ENCODE measurements at places on chromosomes 2 and 18. TPM values are rescaled to one million over a fixed set of nuclear protein-coding genes. Genes with fewer than 3 reads are reported as not detected.

GRCh38 chr18:76522122-76522503 lies 27.1 kb upstream of the ZNF516 start:
- no peak for DNase-seq

DNA sequence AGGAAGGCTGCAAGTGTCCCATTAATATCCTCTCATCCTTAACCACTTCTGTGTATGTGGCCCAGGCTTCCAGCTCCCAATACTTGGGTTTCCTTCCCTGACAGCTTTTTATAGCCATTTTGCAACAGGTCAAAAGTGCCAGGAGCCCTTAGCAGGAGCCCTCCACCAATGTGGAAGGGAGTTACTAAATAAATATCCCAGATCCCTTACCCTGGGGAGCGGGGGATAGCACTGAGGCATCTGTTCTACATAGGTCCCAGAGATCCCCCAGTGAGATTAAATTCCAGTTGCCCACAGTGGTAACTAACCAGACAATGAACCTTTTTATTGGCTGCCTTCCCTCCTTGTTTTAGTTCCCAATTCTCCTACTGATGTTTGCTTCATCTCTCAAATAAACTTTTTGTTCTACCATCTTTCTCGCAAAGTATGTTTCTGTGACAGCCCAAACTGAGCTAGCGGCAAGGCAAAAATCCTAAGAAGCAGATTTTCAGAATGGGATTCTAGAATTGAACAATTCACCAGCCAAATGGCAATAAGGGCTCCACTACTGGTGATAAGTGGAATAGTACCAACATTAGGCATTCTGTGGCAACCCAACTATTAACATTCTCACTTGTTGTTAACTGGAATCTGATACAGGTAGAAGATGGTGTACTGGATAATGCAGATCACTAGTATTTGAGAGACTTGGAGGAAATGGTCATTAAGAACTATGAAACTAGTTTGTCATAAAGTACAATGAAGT lies 83.9 kb upstream of the MAPRE2 start:
- no peak for DNase-seq

DNA sequence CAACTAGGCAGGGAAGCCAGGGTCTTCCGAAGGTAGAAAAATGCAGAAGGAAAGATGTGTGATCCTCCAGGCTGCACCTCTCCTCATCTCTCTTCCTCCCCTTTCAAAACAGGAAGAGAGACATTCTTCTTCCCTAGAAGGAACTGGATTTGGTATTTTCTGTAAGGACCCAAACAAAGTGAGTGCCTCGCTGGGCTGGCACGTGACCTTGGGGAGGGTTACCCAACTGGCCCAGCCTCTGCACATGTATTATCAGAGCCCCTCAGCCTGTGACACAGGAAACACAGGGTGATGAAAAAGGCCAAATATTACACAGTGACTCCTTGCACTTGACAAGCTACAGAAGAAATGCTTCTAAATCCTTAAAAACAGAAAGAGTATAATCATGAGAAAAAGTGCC lies 2.3 kb downstream of the HJURP start:
- no peak for DNase-seq

- DNase-seq: no peak
These were observed 1192.1 kb downstream of the DPP10 start for GRCh38 chr2:115634578-115634977.

DNA sequence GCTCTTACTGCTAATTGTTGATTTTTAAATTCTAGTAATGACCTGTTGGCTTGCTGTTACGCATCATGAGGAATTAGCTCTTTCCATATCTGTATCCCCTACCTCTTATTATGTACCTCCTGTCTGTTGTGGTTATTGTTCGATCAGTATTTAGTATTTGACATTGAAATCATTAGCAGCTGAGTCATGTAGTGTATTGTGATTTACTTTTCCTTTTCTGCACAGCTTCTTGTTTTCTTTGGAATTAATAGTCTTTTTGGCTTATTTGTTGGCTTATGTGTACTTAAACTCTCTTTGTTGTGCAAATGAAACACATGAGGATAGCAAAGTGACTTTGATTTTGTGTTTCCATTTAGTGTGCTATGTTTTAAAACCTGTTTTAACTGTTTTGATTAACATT lies 4.3 kb downstream of the EPB41L5 start:
- DNase-seq: no peak

GRCh38 chr2:17912266-17912691 lies 33.8 kb downstream of the KCNS3 start:
- DNase-seq: no peak

COLEC11 gene
- 0.35 TPM for total RNA-seq

GRCh38 chr18:34803877-34804400 lies 93.8 kb downstream of the DTNA start:
- DNase-seq: no peak

DNA sequence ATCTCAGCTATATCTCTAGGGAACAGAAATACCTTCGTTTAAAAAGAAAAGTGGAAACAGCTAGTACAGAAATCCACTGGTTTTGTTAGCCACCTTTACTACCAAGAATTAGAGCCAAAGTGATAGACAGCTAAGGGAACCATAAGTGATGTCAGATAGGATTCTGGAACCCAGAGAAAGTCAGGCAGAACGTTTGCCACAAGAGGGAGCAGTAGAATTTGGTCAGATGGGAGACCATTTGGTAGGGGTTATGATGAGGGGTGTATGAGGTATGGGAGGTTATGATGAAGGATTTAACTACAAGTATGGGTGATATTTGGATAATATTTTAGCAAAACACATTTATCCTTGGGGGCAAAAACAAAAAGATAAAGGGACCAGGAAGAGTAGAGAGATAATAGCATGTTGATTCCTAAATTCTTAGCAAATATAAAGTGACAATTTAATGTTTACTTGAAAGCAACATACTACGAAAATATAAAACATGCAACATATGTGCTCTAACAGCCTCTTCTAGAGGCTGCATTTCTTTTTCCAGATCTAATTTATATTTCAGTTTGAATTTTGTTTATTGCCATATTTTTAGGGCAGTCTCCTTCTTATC lies 3.3 kb downstream of the SLC8A1 start:
- no peak for DNase-seq

GRCh38 chr18:59555995-59556659 lies 141.1 kb downstream of the CCBE1 start:
- no peak for DNase-seq

GRCh38 chr18:55579501-55580270 lies 8.3 kb downstream of the TCF4 start:
- DNase-seq: no peak

GRCh38 chr2:144004742-144005141 lies 515.2 kb downstream of the ZEB2 start:
- no peak for DNase-seq

REG3A gene
- not detected for total RNA-seq

DNA sequence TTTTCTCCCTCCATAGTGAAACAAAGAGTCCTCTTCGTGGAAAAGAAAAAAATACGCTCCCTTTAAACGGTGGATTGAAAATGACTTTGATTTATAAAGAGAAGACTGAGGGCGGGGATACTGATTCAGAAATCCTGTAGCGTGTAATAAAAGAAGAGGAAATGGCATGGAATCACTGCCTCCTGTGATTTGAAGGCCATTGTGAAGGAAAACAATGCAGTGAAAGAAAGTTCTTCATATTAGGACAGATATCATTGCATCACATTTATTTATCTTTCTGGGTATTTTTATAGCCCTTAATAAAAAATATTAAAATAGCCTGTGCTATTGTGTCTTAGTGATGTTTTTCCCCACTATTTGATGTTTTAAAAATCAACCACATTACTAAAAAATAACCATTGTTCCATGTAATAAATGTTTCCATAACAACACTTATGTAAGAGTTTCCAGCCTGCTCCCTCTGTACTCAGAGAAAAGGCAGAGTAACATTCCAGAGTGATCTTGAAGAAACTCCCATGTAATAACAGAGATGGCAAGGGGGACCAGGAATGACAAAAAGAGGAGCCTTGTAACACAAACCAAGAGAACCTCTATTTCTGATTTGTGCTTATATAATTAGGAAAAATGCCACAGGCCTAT lies 8.0 kb downstream of the MRPL33 start:
- DNase-seq: no peak

DNA sequence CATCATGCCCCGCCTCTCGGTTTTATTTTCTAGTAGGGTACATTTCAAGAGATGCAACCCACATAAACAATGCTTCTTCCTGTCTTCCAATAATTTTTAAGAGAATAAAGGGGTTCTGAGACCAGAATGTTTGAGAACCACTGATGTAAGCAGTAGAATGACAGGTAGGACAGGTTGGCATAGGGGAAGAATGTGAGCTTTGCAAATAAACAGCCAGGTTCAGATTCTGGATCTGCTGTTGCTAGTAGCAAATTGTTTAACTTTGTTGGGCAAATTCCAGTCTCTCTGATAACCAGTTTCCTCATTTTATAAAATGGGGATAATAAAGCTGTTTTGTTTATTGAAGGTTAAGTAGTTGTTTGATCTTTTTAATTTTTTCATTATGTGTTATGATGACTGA lies 32.8 kb downstream of the SOCS6 start:
- no peak for DNase-seq

DYNAP gene
- not detected for total RNA-seq

DNA sequence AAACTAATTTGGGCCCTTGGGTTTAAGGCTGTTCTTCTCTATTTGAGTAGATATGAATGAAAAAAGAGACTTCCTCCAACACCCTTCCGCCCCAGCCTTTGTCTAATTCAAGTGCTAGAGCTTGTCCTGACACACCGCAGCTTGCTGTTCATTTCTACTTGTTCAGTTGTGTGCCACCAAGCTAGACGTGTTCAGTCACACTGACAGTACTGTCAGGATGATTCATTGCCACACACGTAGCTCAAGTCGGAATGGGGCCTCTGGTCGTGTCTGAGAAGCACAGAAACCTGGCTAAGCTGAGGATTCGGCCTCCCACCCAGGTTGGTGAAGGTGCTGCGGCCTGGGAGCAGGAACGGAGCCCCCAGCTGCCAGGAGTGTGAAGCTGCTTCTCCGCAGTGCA lies 45.6 kb upstream of the INHBB start:
- DNase-seq: no peak

ZNF2 gene
- 7.0 TPM for total RNA-seq

EGR4 gene
- total RNA-seq: not detected

- no peak for DNase-seq
These were observed 144.4 kb upstream of the RNF152 start for GRCh38 chr18:62037012-62037742.

IL36A gene
- total RNA-seq: not detected

DNA sequence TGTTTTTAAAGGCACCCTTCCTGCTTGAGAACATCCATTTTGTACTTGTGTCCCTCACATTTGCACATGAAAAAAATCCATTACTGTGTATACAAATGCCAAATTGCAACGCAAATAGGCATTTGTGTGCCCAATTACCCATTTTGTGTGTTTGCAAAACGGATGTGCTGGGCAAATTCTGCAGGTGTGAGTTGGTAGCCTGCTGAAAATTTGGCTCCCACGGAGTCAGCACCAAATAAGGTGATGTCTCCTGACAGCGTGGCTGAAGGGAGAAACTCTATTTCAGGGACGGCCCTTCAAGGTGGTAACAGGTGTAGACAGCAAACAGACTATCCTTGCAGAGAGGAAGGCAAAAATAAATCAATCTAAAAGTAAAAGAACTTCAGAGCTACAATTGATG lies 661.1 kb downstream of the BCL11A start:
- DNase-seq: no peak

DNA sequence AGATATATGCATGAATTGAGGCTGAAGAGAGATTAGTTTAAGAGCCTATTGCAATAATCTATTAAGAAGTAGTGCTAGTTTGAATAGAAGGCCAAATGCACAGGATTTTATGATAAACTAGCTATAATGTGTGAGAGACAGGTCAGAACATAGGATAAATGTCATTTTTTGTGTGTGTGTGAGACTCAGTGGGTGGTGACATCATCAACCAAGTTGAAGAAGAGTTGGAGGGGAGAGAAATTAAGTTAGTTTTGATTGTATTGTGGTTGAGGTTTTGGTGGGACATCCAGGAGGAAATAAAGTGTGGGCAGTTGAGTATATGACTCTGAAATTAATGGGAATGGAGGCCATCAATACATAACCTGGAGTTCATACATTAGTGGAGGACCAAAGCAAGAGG lies 320.1 kb upstream of the CWC22 start:
- no peak for DNase-seq

DNA sequence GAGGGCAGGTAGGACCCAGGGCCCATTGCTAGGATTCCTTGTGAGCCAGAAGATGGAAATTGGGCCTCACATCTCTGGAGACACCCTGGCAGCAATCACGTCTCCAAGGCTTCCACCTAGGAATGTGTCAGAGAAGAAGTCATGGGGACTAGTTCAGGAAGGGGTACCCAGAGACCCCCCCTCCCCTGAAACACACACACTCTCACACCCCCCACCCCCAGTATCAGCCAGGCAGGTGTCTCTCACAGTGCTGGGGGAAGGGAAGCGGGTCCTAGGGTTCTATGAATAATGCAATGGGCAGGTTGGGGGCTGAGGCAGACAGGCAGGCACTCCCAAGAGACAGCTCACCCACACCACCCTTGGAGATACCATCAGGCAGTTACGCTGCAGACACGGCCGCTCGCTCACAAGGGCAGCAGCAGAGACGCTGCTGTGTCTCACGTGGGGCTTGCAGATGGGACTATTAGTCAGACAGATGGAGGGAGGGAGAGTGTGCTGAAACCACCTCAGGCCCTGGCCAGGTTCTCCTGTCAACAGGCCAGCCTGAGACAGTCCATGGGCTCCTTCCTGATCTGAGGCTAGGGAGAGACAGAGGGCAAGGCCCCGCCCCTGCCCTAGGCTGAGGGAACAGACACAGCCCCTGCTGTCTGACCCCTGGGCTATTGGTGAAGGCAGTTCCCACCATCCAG lies 134.6 kb downstream of the CYP26B1 start:
- no peak for DNase-seq

DNA sequence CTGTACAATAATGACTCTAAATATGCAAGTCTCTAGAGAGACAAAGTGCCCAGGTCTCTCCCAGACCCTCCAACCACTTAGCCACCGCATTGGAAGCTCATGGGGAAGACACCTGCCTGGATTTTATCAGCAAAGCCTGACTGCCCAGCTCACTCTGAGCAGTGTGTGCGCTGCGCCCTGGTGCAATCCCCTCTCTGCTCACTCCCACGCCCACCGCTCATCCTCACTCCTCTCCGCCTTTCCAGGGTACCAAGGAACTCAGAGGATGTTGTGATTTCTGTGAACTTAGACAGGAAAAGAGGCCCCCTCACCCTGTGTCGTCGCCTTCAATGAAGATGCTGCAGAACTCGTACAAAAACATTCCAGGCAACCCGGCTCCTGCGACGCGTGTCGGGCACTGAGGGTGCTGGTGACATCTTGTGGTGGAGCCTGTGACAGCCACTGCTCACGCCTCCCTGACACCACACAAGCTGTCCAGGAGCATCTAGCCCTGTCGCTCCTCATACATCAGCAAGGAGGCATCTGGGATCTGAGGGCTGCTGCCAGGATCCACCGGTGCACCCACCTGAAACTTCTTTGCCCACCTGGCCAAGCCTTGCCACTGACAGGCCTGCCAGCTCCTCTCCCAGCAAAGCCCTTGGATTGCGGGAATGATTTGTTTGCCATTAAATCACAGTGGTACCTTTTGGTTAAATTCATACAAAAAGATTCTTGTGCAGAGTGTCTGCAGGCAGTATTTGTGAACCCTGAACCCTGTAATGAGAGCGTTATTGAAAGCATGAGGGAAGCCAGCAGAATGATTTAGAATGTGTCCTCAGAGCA lies 220.4 kb downstream of the ZNF516 start:
- DNase-seq: no peak

- DNase-seq: peak; percentile 48
These were observed 177.3 kb downstream of the AGAP1 start for GRCh38 chr2:235670974-235671787.

GRCh38 chr2:17422061-17422460 lies 96.2 kb downstream of the RAD51AP2 start:
- DNase-seq: no peak

GRCh38 chr2:136538489-136538888 lies 226.9 kb upstream of the THSD7B start:
- no peak for DNase-seq

- no peak for DNase-seq
These were observed 7.7 kb downstream of the APLF start for GRCh38 chr2:68475110-68475509.

Measured in mucosa of descending colon (tissue), 3 donors.